ENCODE measurements at places on chromosomes 12 and 14.

DNA sequence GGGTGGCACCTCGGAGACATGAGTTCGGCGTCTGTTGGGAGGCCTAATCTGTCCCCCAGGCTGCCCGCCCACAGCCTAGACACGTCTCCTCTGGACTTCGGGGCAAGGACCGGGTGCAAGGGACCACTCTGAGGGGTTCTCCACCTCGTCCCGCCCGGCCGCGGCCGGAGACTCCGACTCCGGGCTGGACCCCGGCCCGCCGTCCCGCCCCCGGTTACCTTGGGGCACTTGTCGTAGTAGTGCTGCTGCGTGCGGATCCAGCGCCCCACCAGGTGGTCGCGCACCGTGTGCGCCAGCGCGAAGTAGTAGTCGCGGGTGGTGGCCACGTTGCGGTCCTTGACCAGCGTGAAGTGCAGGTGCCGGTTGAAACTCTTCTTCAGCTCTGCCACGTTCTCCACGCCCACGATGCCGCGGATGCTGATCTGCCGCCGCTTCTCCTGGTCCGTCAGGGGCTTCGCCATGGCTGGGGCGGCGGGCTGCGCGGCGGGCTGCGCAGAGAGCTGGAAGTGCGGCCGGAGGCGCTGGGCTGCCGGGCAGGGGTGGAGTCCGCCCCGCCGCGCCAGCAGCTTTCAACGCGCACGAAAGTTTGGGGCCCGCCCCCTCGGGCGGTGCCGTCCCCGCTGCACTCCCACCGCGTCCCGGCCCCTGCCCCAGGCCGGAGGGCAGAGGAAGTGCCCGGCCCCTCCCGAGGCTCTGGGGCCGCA is at the start of gene PYGL:
PYGL (minus strand) TSS at position 541 of the 704 bp plus-strand sequence; CDS start at position 461, 80 bp downstream.
- DNase-seq: peak; percentile 32

DNA sequence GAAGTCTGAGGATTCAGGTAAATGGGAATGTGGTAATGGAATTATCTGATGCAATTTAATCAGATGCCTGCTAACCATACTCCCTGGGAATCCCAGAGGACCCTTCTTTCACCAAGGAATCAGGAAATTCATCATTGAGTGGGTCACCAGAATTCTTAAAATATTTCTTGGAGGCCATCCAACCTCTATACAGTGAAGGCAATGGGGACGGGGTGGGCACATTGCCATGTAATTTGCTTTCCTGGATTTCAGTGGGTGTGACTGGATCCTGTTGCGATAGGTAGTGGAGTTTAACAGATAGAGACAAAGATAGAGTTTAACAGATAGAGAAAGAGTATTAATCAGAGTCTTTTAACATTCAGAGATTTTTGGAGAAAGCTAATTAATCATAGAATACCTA is 394.4 kb downstream of the DAD1 start:
- no peak for DNase-seq

DNA sequence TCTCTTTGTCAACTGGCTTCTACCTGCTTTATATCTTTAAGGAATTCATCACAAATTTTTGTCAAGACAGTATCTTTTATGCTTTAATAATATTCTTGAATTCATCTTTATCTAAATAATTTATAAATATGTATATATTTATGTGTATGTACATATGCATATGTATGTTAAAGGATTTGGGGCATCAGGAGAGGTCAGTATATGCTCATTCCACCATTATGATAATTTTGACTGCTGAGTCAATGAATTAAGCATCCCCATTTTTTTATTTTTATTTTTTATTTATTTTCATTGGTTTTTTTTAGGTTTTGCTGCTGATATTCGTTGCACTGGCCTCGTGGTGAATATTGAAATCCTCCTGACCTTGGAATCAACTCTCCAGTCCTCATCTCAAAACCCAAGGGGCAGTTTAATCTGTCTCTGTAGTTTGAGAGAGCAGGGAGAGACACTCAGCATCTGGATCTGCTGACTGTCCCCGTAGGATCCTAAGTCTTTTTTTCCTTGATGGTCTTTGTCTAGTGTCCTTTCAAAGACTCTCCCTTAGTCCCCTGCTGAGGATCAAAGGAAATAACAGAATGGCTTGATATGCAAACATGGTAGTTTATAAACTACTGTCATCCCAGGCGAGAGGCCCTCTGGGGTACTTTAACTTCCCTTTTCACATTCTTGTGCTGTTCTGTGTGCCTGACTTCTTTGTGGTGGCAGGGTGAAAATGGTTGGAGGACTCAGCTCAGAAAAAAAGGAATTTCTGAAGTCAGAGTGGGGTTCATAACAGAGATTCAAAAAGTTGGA is 218.7 kb downstream of the DIO2 start:
- DNase-seq: no peak

DNA sequence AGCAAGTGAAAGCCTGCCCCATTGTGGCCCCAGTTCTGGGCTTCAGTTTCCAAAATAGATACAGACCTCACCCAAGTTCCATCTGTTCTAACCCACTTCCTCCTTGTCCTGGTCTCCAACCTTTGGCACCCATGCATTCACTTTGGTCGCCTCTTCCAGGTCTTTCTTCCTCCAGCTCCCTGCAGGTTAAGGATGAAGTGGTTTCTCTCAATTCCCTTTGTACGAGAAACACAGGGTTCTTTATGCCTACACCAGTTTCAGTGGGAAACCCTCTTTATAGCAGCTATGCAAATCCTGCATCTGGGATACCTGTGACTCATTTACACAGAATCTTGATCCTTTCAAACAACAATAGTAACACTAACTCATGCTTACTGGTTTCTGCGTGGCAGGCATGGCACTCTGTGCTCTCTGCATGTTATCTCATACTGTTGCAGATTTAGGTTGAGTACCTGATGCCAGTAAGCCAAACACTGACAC is 110.6 kb upstream of the AMIGO2 start:
- no peak for DNase-seq

GRCh38 chr14:103840014-103840413 is 7.4 kb downstream of the PPP1R13B start:
- DNase-seq: no peak

- DNase-seq: no peak
Observed at GRCh38 chr12:44526655-44527182, 349.4 kb downstream of the NELL2 start.

DNA sequence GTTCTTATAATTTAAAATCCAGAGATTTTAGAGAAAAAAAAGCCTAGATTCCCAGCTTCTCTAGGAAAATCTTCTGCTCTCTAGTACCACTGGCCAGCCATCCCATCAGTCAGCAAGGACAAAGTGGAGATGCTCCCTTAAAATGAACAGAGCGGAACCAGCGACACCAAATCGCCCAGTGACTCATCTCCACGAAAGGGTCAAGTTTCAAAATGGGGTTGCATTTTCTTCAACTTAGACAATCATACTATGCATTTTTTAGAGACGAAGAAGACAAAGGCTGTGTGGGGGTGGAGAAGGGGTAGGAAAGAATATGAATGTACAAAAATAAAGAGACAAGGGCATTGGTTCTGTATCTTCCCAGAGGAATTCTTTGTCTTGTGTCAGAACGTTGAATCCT is 212.0 kb downstream of the SLC15A4 start:
- no peak for DNase-seq

DNA sequence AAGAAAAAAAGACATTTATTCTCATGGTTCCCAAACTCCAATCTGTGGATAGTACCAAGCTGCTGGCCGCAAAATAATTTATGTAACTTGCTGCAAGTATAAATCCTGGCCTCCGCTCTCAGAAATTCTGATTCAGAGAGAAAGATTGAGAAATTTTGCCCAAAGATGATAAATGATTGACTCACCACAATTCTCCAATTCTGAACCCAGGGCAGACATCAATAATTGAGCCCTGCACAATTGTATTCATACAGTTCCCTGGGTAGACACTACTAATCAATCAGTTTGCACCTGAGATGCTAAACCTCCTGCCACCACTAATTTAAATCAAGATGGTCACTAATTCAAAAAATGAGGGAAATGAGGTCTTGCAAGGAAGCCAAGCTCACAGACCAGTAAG is 38.2 kb downstream of the TRPV4 start:
- DNase-seq: no peak

- no peak for DNase-seq
Observed at GRCh38 chr12:109607618-109608017, 34.0 kb downstream of the MVK start.

DNA sequence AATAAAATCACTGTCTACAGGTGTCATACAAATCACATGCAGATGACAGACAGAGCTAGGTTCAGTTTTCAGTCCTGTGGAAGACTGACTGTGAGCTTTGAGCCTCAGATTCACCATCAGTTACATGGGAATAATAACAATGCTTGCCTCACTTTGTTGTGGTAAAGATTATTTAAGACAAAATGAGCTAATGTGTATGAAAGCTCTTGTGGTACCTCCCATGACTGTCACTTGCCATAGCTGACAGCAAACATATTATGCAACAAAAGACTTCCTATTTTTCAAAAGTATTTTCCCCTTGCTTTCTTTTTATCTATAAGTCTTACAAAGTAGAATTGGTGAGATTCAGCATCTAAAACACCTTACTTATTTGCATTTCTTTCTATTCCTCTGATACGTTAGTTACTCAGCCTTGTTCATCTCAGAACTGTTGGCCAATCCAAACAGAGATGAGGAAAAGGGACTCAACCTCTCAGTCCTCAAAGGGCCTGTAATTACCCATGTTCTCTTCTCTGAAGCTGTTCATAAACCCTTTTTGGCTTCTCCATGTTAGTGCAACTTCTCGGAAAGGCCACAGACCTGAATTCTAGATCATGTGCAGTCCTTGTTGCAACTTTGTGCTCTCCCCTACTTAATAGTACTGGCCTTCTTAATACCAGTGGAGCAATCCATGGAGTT is 8.8 kb upstream of the DDHD1 start:
- DNase-seq: no peak

- DNase-seq: no peak
Observed at GRCh38 chr14:81889529-81889928, 355.9 kb upstream of the SEL1L start.

DNA sequence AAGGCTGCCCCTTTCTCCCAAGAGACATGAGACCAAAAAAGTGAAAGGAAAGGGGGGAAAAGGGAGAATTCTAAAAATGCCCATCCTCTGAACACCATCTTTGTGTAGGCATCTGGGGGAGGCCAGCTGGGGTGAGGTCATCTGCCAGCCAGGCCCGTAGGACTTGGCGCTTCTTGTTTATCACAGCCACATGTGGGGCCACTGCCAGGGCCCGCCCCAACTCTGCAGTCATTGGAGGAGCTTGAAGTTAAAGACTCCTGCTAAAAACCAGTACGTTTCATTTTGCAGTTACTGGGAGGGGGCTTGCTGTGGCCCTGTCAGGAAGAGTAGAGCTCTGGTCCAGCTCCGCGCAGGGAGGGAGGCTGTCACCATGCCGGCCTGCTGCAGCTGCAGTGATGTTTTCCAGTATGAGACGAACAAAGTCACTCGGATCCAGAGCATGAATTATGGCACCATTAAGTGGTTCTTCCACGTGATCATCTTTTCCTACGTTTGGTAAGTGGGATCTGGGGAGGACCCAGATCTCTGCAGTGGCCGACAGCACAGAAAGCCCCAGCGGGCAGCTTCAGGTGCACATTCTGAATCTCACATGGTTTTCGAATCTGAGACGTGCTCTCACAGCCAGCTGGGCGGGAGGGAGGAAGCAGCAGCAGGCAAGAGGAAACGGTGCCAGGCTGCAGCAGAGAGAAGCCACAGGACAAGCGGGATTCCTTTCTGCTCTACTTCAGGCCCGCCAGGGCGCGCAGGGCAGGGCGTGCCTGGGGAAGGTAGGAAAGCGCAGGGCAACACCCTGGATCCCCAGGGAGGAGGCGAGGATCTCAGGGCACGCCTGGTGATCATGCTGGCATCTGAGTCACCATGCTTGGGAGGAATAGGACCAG is at the start of gene P2RX7:
P2RX7 (plus strand) TSS at position 276 of the 881 bp plus-strand sequence; CDS start at position 371, 95 bp downstream.
- DNase-seq: peak; percentile 90

DNA sequence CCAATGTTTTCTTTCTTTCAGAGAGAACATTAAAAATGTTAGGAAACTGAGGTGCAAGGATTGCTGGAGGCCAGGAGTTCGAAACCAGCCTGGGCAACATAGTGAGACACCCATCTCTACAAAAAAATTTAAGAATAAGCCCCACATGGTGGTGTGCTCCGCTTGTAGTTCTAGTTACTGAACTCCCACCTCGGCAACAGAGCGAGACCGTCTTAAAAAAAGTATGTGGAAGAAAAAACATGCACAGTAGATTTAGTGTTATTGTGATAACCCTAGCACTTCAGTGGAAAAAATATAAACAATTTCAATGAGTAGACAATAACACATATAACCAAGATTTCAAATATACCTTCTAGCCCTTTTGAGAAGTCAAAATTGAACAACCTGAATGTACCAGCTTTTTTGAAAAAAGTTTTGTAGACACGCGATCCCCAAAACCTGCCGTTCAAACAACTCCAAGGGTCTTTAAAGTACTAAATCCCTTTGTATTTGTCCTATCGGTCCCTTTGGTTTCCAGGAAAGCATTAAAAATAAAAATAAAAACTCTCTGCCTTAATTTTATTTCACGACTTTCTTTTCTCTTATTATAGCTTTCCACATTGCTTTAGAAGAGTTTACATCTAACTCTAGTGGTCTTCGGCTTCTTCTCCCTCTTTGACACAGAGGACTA is 1.0 kb upstream of the ANO6 start:
- no peak for DNase-seq

DNA sequence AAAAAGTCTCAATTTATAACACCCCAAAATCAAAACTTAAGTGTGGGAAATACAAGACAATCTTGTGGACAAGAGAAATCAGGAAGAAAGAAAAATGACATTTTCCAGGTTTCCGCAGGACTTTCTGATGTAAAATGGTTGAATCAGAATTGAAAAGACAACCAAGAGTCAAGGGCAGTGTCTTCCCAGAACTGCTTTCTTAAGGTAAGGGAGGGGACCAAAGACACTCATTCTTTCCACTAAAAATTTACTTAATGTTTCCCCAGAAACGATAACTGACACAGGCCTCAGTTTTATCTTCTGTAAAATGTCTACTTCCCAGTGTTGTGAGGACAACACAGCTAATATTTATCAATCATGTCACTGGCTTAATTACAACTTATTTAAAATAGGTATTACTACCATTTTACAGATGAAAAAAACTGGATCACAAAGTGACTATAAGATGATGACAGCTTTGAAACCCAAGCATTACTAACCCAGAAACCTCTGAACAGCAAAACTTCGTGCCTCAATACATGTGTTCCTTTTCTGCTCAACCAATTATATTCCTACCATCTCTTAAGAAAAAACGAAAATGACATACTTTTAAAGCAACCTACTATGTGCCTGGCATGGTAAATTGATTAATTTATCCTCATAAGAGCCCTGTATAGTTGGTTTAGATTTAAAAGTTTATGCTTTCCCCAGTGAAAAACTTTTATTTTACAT is 4.6 kb downstream of the SINHCAF start:
- no peak for DNase-seq

DNA sequence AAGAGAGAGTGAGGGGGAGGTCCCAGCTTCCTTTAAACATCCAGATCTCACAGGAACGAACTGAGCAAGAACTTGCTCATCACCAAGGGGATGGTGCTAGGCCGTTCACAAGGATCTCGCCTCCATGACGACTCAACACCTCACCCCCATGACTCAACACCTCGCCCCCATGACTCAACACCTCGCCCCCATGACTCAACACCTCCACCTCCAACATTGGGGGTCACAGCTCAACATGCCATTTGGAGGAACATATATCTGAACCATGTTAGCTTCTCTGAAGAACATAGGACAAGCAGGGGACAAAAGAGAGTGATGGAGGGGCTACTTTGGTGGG is 66.0 kb upstream of the LHX5 start:
- DNase-seq: no peak

Measured in posterior cingulate gyrus (tissue), 11 donors.